Stomach (tissue), 19 donors: ENCODE measurements at places on chromosomes 5 and 9. TPM values are rescaled to one million over a fixed set of nuclear protein-coding genes. Genes with fewer than 3 reads are reported as not detected.
A peak's percentile ranks its signal among the peaks of the same experiment; 100 is the strongest.

GRCh38 chr5:170276140-170276539 lies 21.4 kb downstream of the LCP2 start:
- H3K4me3 ChIP-seq, result no peak overlapping the region
- H3K36me3 ChIP-seq, result no peaks in the 10 kb centered on the region
- no peaks in the 10 kb centered on the region for H3K27me3 ChIP-seq
- peak overlapping the region; percentile 66 for H3K27ac ChIP-seq
- peaks cover 13% of the 10 kb centered on the region for H3K4me1 ChIP-seq

SHISAL2B gene
- not detected for polyA plus RNA-seq

DNA sequence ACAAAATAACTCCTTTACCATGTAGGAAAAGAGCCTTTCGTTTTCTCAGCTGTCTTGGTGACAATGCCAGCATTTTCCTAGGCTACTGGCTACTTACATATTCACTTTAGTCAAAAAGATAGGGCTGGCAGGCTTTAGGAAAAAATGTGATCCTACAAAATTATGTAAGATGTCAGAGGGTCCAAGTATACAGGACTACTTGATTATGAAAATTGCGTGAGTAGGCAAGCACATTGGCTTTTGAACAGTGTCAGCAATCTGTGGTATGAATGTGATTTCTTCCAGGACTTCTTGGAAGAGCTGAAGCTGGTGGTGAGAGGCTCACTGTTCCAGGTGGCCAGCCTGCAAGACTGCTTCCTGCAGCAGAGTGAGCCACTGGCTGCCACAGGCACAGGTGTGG lies 22.8 kb downstream of the THBS4 start:
- H3K4me1 ChIP-seq, result no peaks in the 10 kb centered on the region
- no peaks in the 10 kb centered on the region for H3K36me3 ChIP-seq
- no peak overlapping the region for H3K4me3 ChIP-seq
- no peak overlapping the region for H3K27ac ChIP-seq
- no peak for DNase-seq
- no peaks in the 10 kb centered on the region for H3K27me3 ChIP-seq

GRCh38 chr5:112694853-112695709 lies 42.6 kb upstream of the APC start:
- no peak for DNase-seq
- H3K36me3 ChIP-seq, result no peaks in the 10 kb centered on the region
- no peaks in the 10 kb centered on the region for H3K4me1 ChIP-seq
- no peak overlapping the region for H3K4me3 ChIP-seq

PHF24 gene
- polyA plus RNA-seq, result 0.05 TPM

- DNase-seq, result peak; percentile 47
- no peaks in the 10 kb centered on the region for H3K4me1 ChIP-seq
- H3K27ac ChIP-seq, result no peak overlapping the region
- H3K27me3 ChIP-seq, result no peaks in the 10 kb centered on the region
Observed at GRCh38 chr9:17776735-17777134, 197.9 kb downstream of the SH3GL2 start.

- DNase-seq, result no peak
- H3K27me3 ChIP-seq, result no peaks in the 10 kb centered on the region
- H3K4me3 ChIP-seq, result peak overlapping the region; percentile 98
- H3K4me1 ChIP-seq, result peaks cover 33% of the 10 kb centered on the region
- peaks cover 25% of the 10 kb centered on the region for H3K36me3 ChIP-seq
Observed at GRCh38 chr9:135501261-135502167, 1.0 kb downstream of the MRPS2 start.

FCHSD1 gene
- polyA plus RNA-seq, result 5.0 TPM

DNA sequence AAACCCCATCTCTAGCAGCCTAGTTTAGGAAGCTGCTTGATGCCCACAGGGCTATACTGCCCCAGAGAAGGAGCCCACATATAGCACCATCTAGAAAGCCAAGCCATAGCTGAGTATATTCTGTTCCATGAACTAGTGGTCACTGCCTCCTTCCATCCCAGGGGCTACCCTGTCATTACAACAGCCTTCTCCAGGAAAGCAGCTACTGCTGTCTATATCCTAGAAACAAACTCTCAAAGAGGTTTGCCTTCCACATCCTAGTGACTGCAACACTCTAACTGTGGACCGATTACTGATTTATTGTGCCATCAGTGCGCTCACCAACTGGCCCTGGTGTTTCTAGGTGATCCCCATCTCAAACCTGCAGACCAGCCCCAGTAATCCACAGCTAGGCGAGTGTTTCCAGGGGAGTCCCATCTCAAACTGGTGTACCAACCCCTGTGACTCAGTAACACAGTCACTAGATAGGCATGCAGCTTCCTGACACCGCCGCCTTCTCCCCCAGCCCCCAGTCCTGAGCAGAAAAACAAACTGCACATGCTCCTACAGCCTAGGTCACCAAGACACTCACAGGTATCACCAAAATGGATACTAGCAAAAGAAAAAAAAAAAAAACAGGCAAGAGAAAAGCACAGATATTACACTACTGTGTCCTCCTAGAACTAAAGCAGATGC lies 14.8 kb downstream of the SPTLC1 start:
- no peak overlapping the region for H3K27ac ChIP-seq
- peaks cover 30% of the 10 kb centered on the region for H3K36me3 ChIP-seq
- no peaks in the 10 kb centered on the region for H3K27me3 ChIP-seq
- H3K4me1 ChIP-seq, result no peaks in the 10 kb centered on the region

DNA sequence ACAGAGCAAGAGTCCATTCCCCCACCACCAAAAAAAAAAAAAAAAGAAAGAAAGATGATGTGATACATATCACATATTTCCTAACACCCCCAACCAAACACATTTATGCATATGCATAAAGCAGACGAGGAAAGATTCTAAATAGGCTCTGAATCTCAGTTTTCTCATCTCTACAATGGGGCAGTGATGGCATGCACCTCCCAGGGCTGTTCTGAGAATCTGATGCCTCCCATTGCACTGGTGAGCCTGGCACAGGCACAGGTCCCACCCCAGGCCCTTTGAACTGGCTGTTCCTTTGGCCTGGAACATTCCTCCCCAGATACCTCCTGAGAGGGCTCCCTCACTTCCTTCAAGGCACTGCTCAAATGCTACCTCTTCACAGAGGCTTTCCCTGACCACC lies 116.5 kb downstream of the C9orf50 start:
- H3K4me1 ChIP-seq, result peaks cover 10% of the 10 kb centered on the region
- no peak overlapping the region for H3K4me3 ChIP-seq
- H3K27ac ChIP-seq, result no peak overlapping the region
- DNase-seq, result no peak

DRD1 gene
- polyA plus RNA-seq, result not detected

CER1 gene
- polyA plus RNA-seq, result not detected

DNA sequence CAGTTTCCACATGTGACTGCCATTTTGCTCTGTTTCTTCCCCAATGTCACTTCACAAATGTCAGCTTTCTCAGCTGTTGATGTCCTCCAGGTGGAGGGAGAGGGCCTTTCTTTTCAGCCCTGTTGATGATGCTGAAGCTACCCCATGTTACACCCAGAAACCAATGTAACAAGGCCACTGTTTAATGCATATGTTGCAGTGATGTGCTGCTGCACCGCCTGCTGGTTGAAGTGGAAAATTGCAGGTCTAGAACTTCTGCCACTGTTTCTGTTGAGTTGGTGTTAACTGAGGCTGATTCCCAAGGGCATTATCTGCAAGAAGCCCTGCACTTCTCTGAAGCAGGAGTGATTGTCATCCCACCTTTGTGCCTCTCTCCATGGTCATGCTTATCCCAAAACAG lies 428.4 kb downstream of the KDM4C start:
- H3K4me3 ChIP-seq, result no peak overlapping the region
- no peaks in the 10 kb centered on the region for H3K36me3 ChIP-seq
- H3K27ac ChIP-seq, result no peak overlapping the region
- H3K27me3 ChIP-seq, result no peaks in the 10 kb centered on the region
- no peaks in the 10 kb centered on the region for H3K4me1 ChIP-seq
- DNase-seq, result no peak

FOXI1 gene
- not detected for polyA plus RNA-seq

GRCh38 chr9:117919538-117919937 lies 215.3 kb downstream of the TLR4 start:
- H3K4me3 ChIP-seq, result no peak overlapping the region
- no peak for DNase-seq
- H3K36me3 ChIP-seq, result no peaks in the 10 kb centered on the region
- H3K27ac ChIP-seq, result no peak overlapping the region

DNA sequence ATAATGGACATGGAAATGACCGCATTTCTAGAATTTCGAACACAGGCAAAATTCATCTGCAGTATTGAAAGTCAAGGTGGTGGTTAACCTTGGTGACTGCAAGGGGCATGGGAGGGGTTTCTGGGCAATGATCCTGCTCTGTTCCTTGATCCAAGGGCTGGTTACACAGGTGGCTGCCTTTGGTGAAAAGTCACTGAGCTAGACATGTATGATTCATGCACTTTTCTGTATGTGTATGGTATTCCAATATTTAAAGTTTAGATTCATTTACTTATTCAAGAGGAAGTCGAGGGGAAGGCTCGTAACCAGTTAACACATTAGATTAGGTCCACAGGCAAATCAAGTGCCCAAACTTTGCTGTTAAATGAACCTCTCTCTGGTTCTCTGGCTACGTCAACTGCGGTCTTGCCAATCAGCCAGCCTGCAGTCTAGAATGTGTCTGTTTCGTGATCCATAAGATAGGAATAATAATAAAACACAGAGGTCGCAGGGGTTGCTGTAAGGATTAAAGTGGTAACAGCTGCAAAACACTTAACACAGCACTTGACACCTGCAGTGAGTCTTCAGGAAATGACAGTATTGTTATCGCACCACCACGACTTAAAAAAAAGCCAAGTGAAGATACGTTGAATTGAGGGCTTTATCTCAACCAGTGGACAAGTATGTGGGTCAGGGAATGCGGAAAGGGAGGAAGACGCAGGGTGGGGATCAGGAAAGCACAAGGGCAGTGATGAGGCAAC lies 92.5 kb downstream of the TLE1 start:
- no peaks in the 10 kb centered on the region for H3K27me3 ChIP-seq
- peaks cover 43% of the 10 kb centered on the region for H3K36me3 ChIP-seq
- H3K27ac ChIP-seq, result peak overlapping the region; percentile 47

PCDHGA12 gene
- polyA plus RNA-seq, result not detected

- H3K27me3 ChIP-seq, result no peaks in the 10 kb centered on the region
- no peak overlapping the region for H3K27ac ChIP-seq
- no peak overlapping the region for H3K4me3 ChIP-seq
- no peak for DNase-seq
- no peaks in the 10 kb centered on the region for H3K36me3 ChIP-seq
- no peaks in the 10 kb centered on the region for H3K4me1 ChIP-seq
Observed at GRCh38 chr5:38766151-38766550, 79.7 kb upstream of the OSMR start.

DNA sequence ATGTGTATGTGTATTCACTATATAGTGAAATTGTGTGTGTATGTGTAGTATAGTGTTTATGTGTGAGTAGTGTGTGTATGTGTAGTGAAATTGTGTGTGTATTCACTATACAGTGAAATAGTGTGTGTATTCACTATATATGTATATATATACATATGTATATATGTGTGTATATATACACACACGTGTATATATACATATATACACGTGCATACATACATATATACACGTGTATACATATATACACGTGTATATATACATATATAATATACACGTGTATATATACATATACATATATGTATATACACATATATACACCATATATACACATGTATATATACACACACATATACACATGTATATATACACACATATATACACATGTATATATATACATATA lies 403.6 kb upstream of the TUSC1 start:
- no peak for DNase-seq
- H3K27me3 ChIP-seq, result no peaks in the 10 kb centered on the region
- no peaks in the 10 kb centered on the region for H3K36me3 ChIP-seq
- no peak overlapping the region for H3K27ac ChIP-seq
- no peaks in the 10 kb centered on the region for H3K4me1 ChIP-seq
- H3K4me3 ChIP-seq, result no peak overlapping the region

GRCh38 chr9:125428060-125428901 lies 166.7 kb downstream of the GAPVD1 start:
- no peaks in the 10 kb centered on the region for H3K4me1 ChIP-seq
- peak; percentile 36 for DNase-seq
- no peak overlapping the region for H3K27ac ChIP-seq
- H3K4me3 ChIP-seq, result no peak overlapping the region

GRCh38 chr5:179297486-179298180 lies 47.6 kb downstream of the ADAMTS2 start:
- no peak overlapping the region for H3K27ac ChIP-seq
- no peak for DNase-seq

BHMT gene
- polyA plus RNA-seq, result 0.53 TPM

GRCh38 chr9:120925535-120926396 lies 830 bp downstream of the TRAF1 start:
- no peak overlapping the region for H3K4me3 ChIP-seq
- peak overlapping the region; percentile 92 for H3K27ac ChIP-seq
- no peak for DNase-seq
- no peaks in the 10 kb centered on the region for H3K36me3 ChIP-seq
- peaks cover 58% of the 10 kb centered on the region for H3K4me1 ChIP-seq

TMEFF1 gene
- polyA plus RNA-seq, result not detected

DNA sequence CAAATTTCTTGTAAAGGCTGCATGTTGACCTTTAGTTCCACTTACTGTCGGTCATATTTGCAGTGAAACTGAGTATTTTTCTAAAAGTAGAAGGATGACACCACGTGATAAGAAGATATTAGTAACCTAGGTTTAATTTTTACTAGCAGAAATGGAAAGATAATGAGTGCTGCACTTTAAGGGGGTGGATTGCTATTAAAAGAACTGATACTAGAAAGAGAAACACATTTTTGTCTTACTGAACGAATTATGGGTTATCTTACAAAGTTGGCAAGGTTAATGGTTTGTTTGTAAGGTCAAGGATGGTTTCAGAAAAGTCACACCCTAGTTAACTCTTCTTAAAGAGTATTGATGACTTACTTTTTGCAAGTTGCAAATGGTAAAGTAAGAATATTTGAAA lies 2.4 kb downstream of the MACIR start:
- peaks cover 51% of the 10 kb centered on the region for H3K4me1 ChIP-seq
- no peaks in the 10 kb centered on the region for H3K27me3 ChIP-seq
- no peaks in the 10 kb centered on the region for H3K36me3 ChIP-seq
- no peak overlapping the region for H3K27ac ChIP-seq

DNA sequence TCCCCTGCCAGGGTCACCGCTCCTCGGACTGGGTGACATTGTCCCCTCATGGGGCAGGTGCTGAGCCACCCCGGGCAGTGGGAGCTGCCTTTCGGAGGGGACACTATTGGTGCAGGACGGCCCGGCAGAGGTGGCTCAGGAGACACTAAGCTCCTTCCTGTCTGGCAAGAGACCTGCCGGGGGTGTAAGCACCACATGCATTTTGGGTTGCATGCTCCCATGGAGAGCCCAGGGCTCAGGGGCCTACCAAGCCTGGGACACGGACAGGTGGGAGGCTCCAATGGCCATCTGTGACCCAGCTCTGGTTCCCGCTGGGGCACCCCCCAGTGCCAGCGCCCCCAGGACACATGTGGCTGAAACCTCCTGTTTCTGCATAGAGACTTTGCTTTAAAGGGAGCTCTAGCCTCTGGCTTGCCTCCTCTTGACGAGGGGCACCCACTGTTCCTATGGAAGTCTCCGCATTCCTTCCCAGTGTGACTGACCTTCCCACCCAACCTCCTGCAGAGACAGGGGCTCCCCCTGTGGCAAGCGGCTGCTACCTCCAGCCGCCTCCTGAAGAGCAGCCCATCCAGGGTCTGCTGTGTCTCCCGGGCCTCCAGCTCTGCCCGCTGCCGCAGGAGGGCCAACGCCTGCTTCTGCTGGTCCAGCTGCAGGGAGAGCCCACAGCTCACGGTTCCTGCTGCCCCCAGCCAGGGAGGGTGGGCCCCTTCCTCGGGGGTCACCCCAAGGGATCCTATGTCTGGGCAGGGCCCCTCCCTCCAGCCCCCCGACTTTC lies 28.1 kb downstream of the CCDC187 start:
- no peak for DNase-seq
- peaks cover 54% of the 10 kb centered on the region for H3K27me3 ChIP-seq
- no peak overlapping the region for H3K27ac ChIP-seq
- no peaks in the 10 kb centered on the region for H3K4me1 ChIP-seq
- no peaks in the 10 kb centered on the region for H3K36me3 ChIP-seq
- H3K4me3 ChIP-seq, result no peak overlapping the region

LCN2 gene
- 33.1 TPM for polyA plus RNA-seq
